ENCODE measurements at places on chromosomes 1 and 21. TPM values are rescaled to one million over a fixed set of nuclear protein-coding genes. Genes with fewer than 3 reads are reported as not detected.

DNA sequence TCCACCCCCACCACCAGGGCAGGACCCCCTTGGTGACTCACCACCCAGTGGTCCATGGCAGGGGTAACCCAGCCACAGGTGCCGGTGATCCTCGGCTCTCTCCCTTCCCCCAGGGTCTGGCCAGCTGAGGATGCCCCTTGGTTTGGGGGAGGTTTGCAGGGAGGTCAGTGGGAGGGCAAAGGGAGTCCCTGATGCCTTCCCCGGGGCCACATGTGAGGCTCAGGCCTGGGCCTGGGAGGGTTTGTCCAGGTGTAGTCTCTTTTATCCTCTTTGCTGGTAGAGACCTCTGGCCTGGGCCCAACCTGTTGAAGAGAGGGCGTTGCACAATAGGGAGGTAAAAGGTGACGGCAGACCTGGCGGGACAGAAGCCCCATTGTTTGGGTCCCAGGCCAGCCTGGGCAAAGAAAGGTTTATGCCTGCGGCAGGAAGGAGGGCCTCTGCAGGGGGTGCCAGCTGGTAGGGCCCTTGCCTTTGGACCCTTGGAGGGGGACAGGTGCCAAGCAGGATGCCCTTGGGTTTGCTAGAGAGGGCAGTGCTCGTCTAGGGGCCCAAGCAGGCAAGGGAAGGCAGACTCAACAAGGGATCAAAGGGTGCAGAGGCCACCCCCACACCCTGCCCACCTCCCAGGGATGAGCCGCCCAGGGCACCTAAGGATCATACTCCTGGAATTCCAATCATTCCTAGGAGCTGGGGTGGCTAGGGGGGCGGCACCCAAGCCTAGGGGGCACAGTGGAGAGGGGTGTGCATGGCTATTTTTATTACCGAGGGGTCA lies 760 bp upstream of the TINAGL1 start:
- DNase-seq, result no peak

GRCh38 chr1:17161926-17162800 lies 42.8 kb upstream of the PADI1 start:
- DNase-seq, result no peak

DNA sequence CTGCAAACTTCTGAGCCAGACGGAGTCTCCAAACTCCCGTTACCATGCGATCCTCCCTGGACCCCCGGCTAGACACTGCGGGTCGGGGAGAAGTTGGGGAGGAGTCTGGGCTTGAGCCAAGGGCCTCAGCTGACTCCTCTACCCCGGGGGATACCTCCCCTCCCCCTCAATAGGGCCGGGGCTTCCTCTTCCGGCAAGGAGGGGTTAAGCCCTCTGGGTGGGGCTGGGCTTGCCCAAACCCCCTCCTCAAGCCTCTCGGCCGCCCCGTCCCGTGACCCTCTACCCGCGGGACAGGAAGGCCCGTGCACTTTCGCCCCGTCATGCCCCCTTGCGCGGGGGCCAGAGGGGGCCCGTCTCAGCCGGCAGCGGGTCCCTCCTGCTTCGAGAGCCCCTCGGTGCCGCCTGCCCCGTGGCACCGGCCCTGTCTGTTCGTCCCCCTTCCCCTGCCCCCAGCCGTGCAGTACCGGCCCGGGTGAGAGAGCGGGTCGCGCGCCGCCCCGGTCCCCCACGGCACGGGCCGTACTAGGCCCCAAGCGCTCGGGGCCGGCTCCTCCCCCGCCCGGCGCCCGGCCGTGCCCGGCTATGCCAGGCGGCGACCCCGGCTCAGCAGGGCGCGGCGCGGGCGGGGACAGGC lies 652 bp downstream of the ARL8A start:
- DNase-seq, result peak; percentile 41

- DNase-seq, result no peak
Observed at GRCh38 chr1:1225913-1226312, 5.9 kb downstream of the SDF4 start.

GRCh38 chr1:206941766-206942418 lies 4.4 kb downstream of the PIGR start:
- no peak for DNase-seq

DNA sequence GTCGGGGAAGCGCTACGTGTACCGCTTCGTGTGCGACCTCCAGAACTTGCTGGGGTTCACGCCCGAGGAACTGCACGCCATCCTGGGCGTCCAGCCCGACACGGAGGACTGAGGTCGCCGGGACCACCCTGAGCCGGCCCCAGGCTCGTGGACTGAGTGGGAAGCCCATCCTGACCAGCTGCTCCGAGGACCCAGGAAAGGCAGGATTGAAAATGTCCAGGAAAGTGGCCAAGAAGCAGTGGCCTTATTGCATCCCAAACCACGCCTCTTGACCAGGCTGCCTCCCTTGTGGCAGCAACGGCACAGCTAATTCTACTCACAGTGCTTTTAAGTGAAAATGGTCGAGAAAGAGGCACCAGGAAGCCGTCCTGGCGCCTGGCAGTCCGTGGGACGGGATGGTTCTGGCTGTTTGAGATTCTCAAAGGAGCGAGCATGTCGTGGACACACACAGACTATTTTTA lies 17.1 kb downstream of the ETS2 start:
- no peak for DNase-seq

- DNase-seq, result no peak
Observed at GRCh38 chr1:46510998-46511365, 21.3 kb downstream of the DMBX1 start.

DNA sequence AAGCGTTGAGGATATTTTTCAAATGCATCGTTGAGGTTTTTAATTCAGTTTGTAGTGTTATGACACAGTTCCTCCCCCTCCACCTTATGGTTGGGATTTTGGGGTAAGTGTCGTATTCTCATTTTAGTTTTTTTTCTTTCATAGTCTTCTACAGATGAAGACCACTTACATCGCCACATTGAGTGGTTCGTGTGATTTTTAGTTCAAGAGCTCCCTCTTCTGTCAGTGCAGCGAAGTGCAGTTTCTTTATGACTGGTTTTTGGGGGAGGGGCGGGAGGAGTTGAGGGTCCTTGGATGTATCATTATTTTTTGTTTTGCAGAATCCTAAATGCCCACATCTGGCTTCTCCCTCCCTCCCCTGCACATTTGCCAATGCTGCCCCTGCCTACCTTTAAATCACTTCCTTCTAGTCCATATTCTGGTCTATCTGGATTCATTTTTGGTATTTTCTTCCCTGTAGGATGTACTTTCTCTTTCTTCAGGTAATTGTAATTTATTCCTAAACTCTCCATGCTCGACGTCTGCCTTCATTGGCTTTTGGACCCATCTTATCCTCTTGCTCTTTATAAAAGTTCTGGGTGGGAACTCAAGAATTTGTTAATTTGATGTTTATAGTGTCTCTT lies 433.1 kb downstream of the CAMTA1 start:
- peak; percentile 21 for DNase-seq

GRCh38 chr1:14517841-14518180 lies 80.7 kb upstream of the KAZN start:
- DNase-seq, result no peak

- no peak for DNase-seq
Observed at GRCh38 chr1:229642376-229642775, 16.3 kb downstream of the URB2 start.

DNA sequence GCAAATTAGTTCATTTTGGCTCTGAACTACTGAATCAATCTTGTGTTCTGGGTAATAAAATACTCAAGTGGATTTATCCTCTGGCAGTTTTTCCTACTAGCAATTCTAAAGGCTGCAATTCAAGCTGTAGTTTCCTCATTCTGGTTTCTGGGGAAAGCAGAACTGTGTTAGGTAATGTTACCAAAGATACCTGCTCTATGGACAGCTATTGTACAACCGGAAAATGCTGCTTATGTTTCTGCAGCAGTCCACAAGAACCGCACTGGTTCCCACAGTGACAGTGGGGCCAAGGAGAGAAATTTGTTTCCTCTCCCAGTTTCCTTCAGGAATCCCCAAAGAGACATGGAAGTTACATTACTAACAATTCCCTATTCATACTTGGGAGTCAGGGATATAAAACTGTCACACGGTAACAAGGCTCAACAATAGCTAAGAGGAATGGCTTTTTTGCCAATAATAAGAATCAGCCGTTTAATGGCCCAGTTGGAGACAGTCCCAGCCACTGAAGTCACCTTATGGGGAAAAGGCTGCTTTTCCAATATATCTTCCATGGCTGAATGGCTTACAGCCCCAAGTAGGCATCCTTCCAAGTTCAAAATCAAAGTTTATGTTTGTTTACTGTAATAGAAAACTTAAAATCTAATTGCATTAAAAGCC lies 52.6 kb downstream of the PCNX2 start:
- DNase-seq, result no peak

The PTAFR gene
- total RNA-seq, result not detected

The FAM72D gene
- total RNA-seq, result 8.0 TPM

The MRPL55 gene
- 46.6 TPM for total RNA-seq

The TSPEAR gene
- total RNA-seq, result not detected

The DLGAP3 gene
- total RNA-seq, result not detected
